ENCODE measurements at places on chromosomes 6 and 20.
A peak's percentile ranks its signal among the peaks of the same experiment; 100 is the strongest.

GRCh38 chr20:33992145-33992922 is 1.4 kb upstream of the RALY start:
- no peak for DNase-seq

DNA sequence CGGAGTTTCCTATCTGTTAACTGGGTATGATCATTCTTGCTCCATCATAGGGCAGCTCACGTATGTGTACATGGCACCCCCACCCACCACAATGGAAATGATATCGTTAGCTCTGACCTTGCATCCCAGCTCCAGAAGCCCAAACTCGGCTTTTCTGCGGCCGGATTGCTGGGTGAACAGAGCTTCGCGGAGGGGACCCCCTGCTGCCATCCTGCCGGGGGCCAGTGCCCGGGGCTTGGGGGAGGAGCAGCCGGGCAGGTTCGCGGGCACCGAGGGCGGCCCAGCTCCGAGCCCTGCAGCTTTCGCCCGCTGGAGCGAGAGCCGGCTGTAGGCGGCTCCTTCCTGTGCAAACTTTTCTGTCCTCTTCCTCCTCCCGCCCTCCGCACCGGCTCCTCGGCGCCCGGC is 24.9 kb upstream of the FUCA2 start:
- DNase-seq = no peak

DNA sequence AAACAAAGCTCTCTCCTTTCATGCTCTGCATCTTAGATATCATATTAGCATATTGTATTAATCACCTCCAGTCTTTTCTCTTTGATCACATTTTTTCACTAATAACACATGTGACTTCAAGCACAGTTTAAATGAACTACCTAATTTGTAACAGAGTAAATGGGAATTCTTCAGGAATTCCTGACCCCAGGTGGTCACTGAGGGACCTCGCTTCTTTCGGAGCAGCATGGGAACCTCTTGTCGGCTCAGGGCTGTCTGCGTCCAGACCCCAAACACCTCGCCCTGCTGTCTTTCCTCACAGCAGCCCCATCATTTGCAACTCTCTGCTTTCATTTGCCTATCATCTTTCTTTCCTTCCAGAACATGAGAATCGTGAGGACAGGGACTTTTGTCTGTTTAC is 103.5 kb downstream of the DACT2 start:
- no peak for DNase-seq

DNA sequence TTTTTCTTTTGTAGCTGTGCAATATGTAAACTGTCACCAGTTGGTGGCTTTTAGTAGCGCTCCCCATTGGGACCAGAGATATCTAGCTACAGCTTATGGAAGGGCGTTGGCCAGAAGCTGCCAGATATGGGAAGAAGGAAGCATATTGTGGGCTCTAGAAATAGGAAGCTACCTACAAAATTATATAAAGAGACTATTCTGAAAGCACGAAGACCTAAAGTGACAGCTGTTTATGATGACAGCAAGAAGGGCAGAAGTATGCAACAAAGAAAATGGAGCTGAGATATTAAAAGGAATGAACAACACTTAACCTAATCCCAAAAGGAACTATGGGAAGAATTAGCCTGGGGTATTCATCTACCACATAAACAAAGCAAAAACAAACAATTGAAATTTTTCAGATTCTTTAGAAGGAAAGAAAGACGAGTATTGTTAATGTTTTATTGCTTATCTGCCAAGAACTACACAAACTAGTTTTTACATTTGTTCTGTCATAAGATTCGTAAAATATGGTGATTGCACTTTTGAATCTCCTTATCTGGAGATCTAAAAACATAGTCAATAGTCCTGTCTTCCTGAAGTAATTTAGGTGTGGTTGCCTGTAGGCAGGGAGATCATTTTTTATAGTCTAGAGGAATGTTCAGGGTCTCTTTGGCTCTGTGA is 81.6 kb downstream of the NCOA7 start:
- no peak for DNase-seq

GRCh38 chr6:106118835-106119431 is 32.8 kb downstream of the PRDM1 start:
- no peak for DNase-seq

DNA sequence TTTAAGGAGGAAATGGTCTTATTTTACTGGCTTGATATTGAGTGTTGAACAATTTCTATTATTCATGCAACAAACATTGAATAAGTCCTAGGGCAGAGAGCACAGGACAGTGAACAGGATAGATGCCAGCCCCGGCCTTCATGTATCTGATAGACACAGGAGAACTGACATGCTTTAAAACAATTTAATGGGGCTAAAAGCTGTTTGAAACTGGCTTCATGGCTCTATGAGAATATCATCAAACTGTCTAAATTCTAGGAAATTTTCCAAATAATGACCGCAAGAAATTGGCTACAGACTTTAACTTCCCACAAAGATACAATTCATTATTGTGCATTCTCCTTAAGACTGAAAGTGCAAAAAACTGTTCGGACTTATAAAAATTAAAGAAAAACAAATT is 69.0 kb downstream of the ID4 start:
- no peak for DNase-seq

DNA sequence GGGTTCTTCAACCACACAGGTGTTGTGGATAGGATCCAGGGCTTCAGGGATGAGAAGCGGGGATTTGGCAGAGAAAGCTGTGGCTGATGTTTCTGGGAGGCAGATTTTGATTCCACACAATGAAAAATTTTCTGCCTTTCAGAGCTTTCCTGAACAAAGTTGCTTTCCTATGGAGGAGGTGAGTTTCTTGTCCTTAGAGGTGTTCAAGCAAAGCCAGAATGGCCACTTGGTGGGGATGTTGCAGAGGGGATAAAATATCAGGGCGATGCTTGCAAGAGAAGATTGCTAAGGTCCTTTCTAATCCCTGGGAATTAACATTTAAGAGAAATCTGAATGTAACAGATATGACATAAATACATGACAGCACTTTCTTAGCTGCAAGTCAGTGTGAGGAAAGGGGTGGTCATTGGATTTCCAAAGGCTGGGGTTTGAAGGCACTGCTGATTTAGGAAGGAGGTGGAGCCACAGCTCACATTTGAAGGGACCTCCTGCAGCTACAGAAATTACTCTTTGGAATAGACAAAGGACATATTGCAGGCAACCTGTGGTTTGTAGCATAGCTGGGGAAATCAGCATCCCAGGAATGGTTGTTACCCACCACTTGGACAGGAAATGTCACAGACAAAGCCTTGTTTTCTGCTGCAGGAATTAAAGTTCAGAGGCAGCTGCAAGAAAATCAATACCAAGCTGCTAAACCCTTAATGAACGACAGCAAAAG is 271.1 kb upstream of the CHD6 start:
- no peak for DNase-seq

DNA sequence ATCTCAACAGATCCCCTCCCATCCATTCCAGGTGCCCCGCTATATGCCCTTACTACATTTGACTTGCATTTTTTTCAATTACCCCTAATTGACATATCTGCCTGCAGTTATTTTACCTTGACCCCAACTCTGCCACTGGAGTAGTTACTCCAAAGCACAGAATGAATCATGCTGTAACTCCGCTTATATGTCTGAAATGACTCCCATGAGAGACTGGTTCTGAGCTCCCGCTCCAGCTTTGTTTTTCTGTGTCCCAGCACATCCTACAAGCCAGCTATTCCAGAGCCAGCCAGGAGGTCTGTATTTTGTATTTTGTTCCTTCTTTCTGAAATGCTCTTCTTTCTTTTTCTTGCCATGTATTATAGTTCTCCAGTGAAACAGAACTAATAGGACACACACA is 10.9 kb upstream of the NOX3 start:
- no peak for DNase-seq

DNA sequence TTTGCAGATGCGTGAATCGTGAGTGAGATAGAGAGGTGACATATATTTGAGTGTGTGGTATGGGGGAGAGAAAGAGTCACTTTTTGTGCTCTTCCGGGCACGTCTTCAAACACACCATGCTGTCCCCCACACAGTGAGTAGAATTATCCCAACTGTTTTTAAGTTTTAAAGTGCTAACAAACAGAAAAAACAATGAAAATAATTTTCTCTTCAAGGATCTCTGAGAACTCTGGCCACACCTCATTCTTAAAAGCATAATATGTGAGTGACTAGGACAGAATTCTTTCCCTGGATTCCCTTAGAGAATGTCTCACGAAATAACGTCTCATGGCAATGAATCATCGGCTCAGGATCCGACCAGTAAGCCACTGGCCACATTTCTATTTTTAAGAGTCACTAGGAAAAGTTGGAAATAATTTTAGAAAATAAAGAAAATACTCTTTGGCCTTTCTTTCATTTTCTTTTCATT is 235.7 kb upstream of the ZNF217 start:
- peak; percentile 90 for DNase-seq

GRCh38 chr6:98014442-98015201 is 731.6 kb upstream of the MMS22L start:
- DNase-seq = no peak

GRCh38 chr6:147579667-147580066 is 71.2 kb downstream of the SAMD5 start:
- DNase-seq = no peak

DNA sequence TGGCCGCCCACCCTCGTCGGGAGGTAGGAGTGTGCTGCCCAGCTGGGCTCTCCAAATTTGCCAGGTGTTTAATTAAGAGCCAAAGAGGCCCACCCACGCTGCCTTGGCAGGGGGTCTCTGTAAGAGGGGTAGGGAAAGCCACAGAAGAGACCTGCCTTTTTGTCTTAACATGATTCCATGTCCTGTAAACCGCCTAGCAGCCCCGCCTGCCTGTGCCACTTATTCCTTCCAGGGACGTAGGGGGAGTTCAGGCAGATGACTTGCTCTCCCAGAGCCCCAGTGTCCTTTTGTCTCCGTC is 2.1 kb downstream of the FAM210B start:
- no peak for DNase-seq

DNA sequence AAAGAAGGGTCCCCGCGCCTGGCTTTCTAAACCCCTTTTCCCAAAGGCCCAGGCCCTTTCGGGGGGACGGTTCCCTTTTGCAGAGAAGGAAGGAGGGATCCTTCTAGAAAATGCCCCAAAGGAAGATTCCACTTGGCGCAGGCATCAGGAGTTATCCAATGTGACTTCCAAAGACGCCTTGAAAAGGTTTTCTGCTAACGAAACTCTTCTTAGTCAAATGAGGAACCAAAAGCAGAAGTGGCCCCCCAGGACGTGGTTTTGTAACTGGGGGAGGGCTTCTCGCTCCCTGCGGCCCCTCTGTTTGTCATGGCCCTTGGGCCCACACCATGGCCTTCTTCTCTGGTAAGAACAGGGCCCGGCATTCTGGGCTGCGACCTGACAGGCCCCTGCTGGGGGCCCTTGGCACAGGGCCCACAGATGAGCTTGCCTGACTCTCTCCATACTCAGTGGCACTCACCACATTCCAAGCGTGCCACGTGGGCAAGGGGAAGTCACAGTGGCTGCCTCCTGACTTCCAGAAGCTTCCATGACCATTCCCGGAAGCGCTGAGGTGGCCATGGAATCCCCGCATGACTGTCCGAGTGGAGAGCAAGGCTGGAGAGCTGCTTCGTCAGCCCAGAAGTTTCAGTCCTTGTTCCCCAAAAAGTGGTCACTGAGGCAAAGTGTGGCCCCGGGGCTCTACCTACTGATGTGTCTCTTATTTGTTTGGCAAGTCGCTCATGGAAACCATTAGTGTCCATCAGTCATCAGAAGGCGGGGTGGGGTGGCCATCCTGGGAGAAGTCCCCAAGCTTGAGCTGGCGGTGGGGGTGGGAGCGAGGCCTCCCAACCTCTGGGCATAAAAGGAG is 834 bp upstream of the CTSZ start:
- no peak for DNase-seq

DNA sequence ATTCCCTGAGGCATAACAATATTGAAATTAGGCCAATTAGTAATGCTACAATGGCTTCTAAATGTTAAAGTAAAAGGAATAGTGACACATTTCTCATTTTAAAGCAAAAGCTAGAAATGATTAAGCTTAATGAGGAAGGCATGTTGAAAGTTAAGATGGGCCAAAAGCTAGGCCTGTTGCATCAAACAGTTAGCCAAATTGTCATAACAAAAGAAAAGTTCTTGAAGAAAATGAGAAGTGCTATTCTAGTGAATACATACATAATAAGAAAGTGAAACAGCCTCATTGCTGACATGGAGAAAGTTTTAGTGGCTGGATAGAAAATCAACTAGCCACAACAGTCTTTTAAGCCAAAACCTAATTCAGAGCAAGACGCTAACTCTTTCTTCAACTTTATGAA is 12.9 kb downstream of the OR2A4 start:
- no peak for DNase-seq
